Right renal pelvis (tissue), 4 donors: ENCODE measurements at places on chromosomes 12 and 14. TPM values are rescaled to one million over a fixed set of nuclear protein-coding genes. Genes with fewer than 3 reads are reported as not detected.
A peak's percentile ranks its signal among the peaks of the same experiment; 100 is the strongest.

DNA sequence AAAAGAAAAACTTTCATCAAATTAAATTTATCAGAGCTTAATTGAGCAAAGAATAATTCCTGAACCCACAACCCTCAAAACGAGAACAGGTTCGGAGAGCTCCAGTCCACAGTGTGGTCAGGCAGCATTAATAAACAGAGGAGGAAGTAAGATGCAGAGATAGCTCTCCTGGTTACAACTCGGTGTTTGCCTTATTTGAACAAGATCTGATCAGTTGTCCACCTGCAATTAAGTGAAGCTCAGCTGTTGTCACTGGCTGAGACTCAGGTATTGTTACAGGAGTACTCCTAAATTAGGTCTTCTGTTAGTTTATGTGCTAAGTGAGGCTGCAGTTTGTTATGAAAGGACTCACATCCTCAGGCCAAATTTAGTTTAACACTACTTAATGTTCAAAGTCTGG lies 451.4 kb upstream of the PDE3A start:
- DNase-seq: no peak

DNA sequence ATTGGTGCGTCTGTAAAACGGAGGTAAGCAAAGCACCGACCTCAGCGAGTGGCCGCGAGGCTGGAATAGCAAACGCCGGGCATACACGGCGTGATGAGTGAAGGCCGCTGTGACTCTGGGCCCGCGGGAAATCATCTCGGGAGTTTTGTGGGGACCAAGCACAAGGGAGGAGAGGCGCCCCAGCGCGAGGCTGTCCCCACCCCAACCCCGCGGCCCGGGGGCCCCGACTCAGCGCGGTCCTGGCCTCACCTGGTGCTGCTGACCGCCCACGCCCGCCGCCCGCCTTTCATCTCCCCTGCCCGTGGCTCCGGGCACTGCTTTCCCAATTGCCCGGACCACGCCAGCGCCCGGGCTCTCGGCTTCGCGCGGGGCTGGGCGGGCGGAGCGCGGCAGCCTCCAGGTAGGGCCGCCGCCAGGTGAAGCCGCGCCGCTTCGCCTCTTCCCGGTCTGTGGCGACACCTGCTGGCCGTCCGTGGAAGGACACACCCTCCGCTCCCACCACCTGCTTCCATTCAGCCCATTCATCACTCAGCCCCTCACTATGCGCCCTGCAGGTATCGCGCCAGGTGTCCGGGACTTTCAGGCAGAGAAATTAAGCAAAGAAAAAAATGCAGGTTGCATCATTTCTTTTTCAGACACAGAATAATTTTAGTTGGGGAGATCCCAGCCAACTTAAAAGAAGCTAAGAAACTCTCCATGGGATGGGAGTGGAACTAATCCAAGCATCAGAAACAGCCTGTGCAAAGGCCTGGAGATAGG lies 360.4 kb downstream of the MED13L start:
- peak; percentile 27 for DNase-seq

The RERG gene
- polyA plus RNA-seq: 32.8 TPM

The LRCOL1 gene
- 2.5 TPM for polyA plus RNA-seq

- DNase-seq: no peak
These were observed 408.9 kb upstream of the FBXO33 start for GRCh38 chr14:39841088-39841487.

- no peak for DNase-seq
These were observed 104.3 kb downstream of the FLRT2 start for GRCh38 chr14:85634205-85634604.

DNA sequence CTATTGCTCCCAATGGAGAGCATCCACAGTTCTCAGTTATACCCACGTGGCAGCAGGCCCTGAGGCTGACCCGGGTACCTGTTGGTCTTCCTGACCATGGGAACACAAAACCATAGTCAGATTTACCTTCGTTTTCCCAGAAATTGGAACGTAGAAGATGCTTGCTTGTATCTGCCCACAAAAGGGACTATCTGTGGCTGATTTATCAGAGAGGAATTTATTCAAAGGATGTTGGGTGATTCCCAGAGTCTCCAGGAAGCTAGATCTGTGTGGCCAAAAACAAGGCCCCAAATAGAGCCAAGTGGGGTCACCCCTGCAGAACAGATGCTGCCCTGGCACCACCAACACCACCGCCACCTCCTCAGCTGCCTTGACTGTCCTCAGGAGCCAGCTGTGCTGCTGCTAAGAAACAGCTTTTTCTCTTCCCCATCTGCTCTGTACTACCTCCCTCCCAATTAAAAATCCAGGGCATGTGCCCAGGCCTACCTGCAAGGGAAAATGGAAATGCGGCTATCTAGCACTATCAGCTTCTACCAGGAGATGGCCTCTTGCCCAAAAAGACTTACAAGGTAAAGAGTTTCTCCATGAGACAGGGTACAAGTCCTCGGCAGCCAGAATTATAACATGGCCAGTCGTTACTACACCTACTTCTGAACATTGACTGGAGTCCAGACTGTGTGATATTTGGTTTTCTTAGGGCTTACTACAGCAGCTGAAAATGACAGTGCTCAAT lies 128.6 kb upstream of the PLEKHG7 start:
- DNase-seq: no peak

The RFLNA gene
- 8.6 TPM for polyA plus RNA-seq

The KCNMB4 gene
- 23.2 TPM for polyA plus RNA-seq

GRCh38 chr12:65924716-65925115 lies 100.4 kb downstream of the HMGA2 start:
- DNase-seq: no peak

The MAP1LC3B2 gene
- polyA plus RNA-seq: 7.9 TPM

The GDF3 gene
- polyA plus RNA-seq: 0.91 TPM

- DNase-seq: no peak
These were observed 1.7 kb downstream of the AVIL start for GRCh38 chr12:57816855-57817151.

DNA sequence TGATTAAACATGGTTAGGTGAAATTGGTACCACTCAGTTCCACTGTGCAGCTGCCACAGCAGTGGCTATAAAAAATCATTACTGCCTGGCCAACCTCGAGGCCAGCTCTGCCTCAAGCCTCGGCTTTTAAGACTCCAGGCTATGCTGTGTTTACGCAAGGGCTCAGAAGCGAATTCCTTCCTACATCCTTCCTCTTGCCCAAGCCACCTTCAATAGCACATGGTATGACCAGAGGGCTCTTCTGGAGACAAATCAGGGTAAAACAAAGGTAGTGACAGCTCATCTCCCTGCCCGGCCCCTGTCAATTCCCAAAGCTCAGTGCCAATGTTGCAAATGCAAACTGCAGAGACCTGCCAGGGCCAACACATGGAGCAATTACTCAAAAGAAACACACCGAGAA lies 31.9 kb downstream of the NUAK1 start:
- DNase-seq: no peak

DNA sequence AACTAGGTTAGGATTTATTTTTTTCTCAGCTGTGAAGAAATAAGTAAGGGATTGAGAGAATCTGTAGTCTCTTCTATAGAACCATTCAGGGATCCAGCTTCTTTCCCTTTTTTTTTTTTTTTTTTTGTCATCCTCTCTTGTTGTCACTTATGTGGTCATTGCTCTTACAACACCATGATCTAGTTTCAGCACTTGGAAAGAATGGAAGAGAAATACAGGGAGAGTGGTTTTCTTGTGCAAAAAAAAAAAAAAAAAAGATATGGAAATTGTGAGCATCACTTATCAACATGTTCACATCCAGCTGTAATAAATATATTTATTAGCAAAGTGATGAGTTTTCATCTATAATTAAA lies 599.3 kb downstream of the SLC6A15 start:
- DNase-seq: no peak
